ENCODE measurements at places on chromosomes 6 and 20. TPM values are rescaled to one million over a fixed set of nuclear protein-coding genes. Genes with fewer than 3 reads are reported as not detected.

GRCh38 chr6:99434702-99435530, 9.8 kb upstream of the PNISR start:
- peaks cover 44% of the 10 kb centered on the region for H3K36me3 ChIP-seq
- no peak overlapping the region for H3K27ac ChIP-seq
- no peak overlapping the region for H3K4me3 ChIP-seq
- peak; percentile 77 for DNase-seq
- peaks cover 6% of the 10 kb centered on the region for H3K4me1 ChIP-seq

DNA sequence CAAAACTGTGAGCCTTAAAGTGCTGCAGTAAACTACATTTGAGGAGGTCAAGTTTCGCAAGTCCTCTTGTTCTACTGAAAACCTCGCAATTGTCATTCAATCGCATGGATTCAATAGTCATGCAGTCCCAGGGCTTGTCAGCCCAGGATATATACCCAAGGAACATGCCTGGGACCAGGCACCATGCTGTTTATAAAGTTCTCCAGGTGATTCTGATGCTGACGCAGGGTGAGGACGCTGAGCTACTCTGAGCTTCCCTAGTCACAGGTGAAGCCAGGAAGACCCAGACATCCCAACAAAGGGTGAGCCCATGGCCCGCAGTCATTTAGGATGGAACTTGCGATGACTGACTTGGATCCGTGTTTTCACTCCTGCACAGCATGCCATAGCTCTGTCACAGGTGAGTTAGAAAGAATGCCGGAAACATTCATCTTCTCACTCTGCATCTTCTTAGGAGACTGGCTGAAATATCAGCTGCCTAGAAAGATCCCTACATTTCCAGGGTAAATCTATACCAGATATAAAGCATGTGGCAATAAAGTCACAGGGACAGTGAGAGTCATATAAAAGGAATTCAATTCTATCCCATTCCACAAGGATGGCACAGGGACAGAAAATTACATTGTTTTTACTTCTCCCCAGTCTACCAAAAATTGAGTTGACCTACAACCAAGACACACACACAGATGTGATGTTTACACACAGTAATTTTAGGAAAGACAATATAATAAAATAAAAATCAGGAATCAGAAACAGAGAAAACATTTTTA, 27.0 kb upstream of the SSTR4 start:
- no peaks in the 10 kb centered on the region for H3K36me3 ChIP-seq
- no peak for DNase-seq
- H3K27ac ChIP-seq, result no peak overlapping the region
- H3K27me3 ChIP-seq, result no peaks in the 10 kb centered on the region
- peaks cover 1% of the 10 kb centered on the region for H3K4me1 ChIP-seq

DNA sequence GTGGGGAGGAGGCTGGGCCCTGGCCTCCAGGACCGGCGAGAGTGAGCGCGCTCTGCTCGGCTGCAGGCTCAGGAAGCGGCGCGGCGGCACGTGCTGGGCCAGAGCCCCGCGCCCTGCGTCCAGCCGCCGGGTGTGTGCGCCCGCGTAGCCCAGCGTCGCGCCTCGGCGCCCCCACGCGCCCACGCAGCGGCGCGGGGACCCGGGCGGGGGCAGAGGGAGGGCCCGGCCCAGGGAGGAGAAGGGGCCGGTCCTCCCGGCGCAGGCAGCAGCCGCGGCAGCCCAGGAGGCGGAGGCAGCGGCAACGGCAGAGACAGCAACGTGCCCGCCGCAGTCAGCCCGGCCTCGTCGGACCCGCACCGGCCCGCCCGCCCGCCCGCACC, at the start of gene EYA2:
EYA2 (plus strand) TSS at position 265 of the 380 bp plus-strand sequence. CDS start 95,168 bp downstream, outside the sequence.
- no peak within 1 kb of the TSS for H3K27ac ChIP-seq
- H3K36me3 ChIP-seq, result no peaks in the 10 kb centered on the region
- DNase-seq, result no peak
- no peaks in the 10 kb centered on the region for H3K27me3 ChIP-seq
- peaks cover 5% of the 10 kb centered on the region for H3K4me1 ChIP-seq
- H3K4me3 ChIP-seq, result no peak within 1 kb of the TSS

DNA sequence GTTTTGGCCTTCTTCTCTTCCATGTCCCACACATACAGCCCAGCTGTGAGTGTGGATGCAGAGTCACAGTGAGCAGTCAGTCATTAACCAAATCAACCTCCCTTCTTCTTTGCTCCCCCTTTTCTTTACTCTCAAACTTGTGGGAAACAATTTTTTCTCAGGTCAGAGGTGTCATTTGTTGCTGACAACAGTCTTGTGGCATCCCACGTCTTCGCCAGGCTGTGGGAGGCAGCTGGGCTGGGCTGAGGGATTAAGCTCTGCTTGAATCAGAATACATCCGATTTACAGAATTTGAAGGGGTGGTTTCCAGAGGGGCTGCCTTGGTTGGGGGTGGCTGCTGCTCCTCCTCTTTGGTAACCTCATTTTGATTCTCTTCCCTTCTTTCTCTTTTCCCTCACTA, 40.5 kb downstream of the SCGN start:
- no peaks in the 10 kb centered on the region for H3K36me3 ChIP-seq
- H3K4me1 ChIP-seq, result no peaks in the 10 kb centered on the region
- H3K27me3 ChIP-seq, result no peaks in the 10 kb centered on the region
- no peak overlapping the region for H3K4me3 ChIP-seq

- H3K27ac ChIP-seq, result no peak overlapping the region
- no peaks in the 10 kb centered on the region for H3K27me3 ChIP-seq
- H3K36me3 ChIP-seq, result no peaks in the 10 kb centered on the region
- no peak overlapping the region for H3K4me3 ChIP-seq
- peaks cover 9% of the 10 kb centered on the region for H3K4me1 ChIP-seq
Measured at GRCh38 chr6:3771407-3772011, 20.0 kb upstream of the PXDC1 start.

WASF1 gene
- total RNA-seq, result 18.0 TPM

ESR1 gene
- 4.1 TPM for total RNA-seq
